ENCODE measurements at places on chromosomes 4 and X. TPM values are rescaled to one million over a fixed set of nuclear protein-coding genes. Genes with fewer than 3 reads are reported as not detected.

CSAG3 gene
- total RNA-seq = 10.4 TPM

RASGEF1B gene
- 77.9 TPM for total RNA-seq

CNGA2 gene
- total RNA-seq = not detected

F8A3 gene
- 20.0 TPM for total RNA-seq

NUDT6 gene
- 3.2 TPM for total RNA-seq

POU4F2 gene
- not detected for total RNA-seq

GPM6B gene
- not detected for total RNA-seq

FGF13 gene
- total RNA-seq = not detected

EXOC1L gene
- not detected for total RNA-seq

MAGEB2 gene
- total RNA-seq = not detected

TIGD4 gene
- total RNA-seq = not detected

SLC9A6 gene
- 19.7 TPM for total RNA-seq

POU3F4 gene
- not detected for total RNA-seq

P2RY4 gene
- 0.22 TPM for total RNA-seq

CLDN2 gene
- not detected for total RNA-seq

IRF2 gene
- 77.5 TPM for total RNA-seq

MAGEA8 gene
- not detected for total RNA-seq

CEP135 gene
- total RNA-seq = 23.3 TPM

MFAP3L gene
- total RNA-seq = 0.92 TPM

TCEAL9 gene
- 1.0 TPM for total RNA-seq

WAS gene
- total RNA-seq = 101 TPM

GPRASP2 gene
- 5.7 TPM for total RNA-seq

HTN3 gene
- total RNA-seq = not detected

IL1RAPL2 gene
- total RNA-seq = not detected

HSFX2 gene
- total RNA-seq = 0.82 TPM

VSIG4 gene
- 1.2 TPM for total RNA-seq

CXCL11 gene
- not detected for total RNA-seq

CPZ gene
- total RNA-seq = not detected

ZNF711 gene
- total RNA-seq = 1.1 TPM

SSX2B gene
- not detected for total RNA-seq

F11 gene
- total RNA-seq = not detected

SULT1E1 gene
- not detected for total RNA-seq

UGT2B11 gene
- total RNA-seq = not detected

NPNT gene
- total RNA-seq = not detected

RIPPLY1 gene
- total RNA-seq = not detected

SSX2 gene
- not detected for total RNA-seq

TMPRSS11D gene
- not detected for total RNA-seq

ZNF81 gene
- 13.8 TPM for total RNA-seq

PPP2R2C gene
- total RNA-seq = not detected
